Chondrocyte (in vitro differentiated cells): ENCODE measurements at places on chromosomes 16 and 17. TPM values are rescaled to one million over a fixed set of nuclear protein-coding genes. Genes with fewer than 3 reads are reported as not detected.
A peak's percentile ranks its signal among the peaks of the same experiment; 100 is the strongest.

Gene KRT33A
- total RNA-seq: not detected in 3 replicates

Gene ABCC3
- 1.9 to 16.0 TPM (median 2.8 TPM) in 3 replicates for total RNA-seq

Gene BRD7
- total RNA-seq: 47.6 to 59.4 TPM (median 52.7 TPM) in 3 replicates

DNA sequence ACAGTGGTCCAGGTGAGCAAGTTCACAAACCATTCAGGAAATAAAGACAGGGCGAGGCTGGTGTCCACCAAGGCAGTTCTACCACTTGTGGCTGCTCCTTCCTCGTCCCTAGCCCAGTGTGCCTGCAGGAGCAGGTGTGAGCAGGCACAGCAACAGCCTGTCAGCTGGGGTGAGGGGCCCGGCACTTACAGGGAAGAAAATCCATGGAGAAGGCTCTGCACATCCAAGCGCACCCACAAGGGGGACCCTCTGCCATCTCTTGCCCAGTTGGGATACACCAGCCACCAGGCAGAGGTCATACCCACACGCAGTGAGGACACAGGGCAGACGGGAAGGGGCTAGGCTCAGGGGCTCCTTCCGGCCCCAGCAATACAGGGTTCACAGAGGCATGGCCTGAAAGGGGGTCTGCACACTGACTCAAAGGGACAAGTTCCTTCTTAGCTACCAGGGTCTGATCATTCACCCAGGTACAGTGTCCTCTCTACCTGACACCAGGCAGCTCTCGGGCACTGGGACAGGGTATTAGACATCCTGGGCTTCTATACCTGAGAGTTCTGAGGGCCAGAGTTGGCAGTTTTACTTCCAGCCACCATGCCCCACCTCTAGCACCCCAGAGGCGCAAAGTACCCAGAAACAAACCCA is 27.0 kb downstream of the CDIP1 start:
- no peaks in the 10 kb centered on the region for H3K27me3 ChIP-seq
- H3K4me3 ChIP-seq: no peak overlapping the region
- peaks cover 11% of the 10 kb centered on the region for H3K4me1 ChIP-seq
- DNase-seq: no peak
- peak overlapping the region; percentile 8 for H3K27ac ChIP-seq
- peaks cover 20% of the 10 kb centered on the region for H3K36me3 ChIP-seq

- H3K36me3 ChIP-seq: no peaks in the 10 kb centered on the region
- no peak for DNase-seq
- H3K27me3 ChIP-seq: no peaks in the 10 kb centered on the region
- peaks cover 31% of the 10 kb centered on the region for H3K4me1 ChIP-seq
- H3K27ac ChIP-seq: no peak overlapping the region
Measured at GRCh38 chr16:48246066-48246465, 1.3 kb downstream of the ABCC11 start.

DNA sequence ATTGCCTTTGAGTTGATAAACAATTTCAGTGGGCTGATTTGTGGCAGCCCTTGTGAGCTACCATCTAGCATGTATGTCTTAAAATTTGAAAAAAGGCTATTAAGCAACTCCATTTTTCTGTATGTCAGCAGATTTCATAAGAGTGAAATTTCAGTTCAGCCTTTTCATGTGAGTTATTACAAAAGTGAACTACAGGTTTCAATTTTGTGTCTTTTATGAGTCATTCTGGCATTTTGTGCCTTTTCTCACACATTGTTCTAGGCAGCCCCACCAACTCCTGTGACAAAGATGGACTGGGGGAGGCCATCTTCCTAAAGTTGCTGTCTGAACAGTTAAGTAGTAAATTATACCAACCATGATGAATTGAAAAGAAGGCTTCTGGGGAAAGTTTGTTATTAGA is 52.1 kb downstream of the USP10 start:
- H3K4me1 ChIP-seq: peaks cover 28% of the 10 kb centered on the region
- peak overlapping the region; percentile 47 for H3K27ac ChIP-seq
- peaks cover 3% of the 10 kb centered on the region for H3K36me3 ChIP-seq
- H3K4me3 ChIP-seq: no peak overlapping the region
- DNase-seq: no peak

GRCh38 chr17:7029659-7030058 is 6.2 kb upstream of the SLC16A13 start:
- DNase-seq: no peak
- H3K4me3 ChIP-seq: no peak overlapping the region
- H3K4me1 ChIP-seq: no peaks in the 10 kb centered on the region
- H3K27me3 ChIP-seq: no peaks in the 10 kb centered on the region

DNA sequence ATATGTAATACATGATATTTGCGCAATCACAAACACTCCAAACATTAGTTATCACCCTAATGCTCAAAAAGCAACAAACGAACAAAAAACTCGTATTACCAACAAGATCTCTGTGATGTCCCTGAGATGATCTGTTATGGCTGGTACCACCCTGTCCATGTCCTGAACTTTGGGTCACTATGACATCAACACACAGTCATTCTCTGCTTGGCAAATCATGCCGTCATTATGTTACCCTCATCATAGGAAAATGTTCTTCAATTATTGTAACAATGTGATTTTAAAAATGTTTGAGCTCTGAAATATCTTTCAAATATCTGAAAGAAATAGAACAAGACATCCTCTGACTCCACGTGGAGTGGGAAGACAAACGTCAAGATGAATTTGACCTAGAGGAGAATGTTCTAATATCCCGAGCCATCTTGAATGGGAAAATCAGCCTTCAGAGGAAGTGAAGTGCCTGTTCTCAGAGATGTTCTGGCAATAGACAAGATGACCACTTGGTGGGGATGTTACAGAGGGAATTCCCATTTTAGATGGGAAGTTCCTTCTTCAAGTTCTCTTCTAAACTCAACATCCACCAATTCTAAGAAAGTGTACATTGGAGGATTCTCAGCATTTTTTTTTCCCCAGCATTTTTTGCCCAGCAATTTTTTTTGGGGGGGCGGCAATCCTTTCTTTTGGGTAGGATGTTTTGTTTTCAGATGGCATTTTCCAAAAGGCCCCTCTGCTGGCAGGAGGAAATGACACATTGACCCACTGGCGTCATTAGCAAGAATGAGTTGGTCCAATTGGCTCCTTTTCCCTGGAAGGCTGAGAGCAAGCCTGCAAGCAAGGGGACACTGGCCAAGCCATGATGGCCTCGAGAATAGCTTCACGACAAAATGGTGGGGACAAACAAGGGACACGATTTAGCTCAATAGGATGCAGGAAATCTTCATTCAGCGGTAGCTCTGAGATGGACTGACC is 3.7 kb upstream of the HSD17B2 start:
- H3K4me3 ChIP-seq: no peak overlapping the region
- H3K4me1 ChIP-seq: no peaks in the 10 kb centered on the region
- H3K27me3 ChIP-seq: peaks cover 16% of the 10 kb centered on the region
- no peak for DNase-seq
- no peak overlapping the region for H3K27ac ChIP-seq

DNA sequence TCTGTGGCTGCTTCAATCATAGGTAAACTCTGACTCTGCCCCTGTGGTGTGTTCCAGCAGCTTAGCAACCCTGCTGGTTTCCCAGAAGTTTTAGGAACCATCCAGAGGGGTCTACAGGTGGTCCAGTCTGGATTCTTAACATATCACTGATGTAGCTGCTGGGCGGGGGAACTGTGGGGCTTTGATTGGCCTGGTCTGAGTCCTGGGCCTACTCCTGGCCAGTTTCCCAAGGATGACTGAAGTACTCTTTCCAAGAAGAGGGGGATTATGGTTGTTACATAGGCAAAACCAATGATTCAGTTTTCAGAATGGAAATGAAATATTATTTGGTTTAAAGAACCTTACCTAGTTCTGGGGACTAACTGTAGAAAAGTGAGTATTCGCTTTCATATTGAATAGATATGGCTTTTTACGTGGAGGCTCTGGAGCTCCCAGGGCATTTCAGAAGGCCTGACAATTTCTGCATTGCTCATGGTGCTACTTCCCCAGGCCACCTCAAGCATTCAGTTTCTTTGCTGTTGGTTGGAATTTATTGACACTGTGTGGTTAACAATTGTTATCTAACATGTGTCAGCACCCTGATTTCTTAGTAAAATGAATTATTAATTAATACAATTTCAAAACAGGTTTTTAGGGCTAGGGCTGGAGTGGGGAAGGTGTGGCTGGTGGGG is 38.4 kb downstream of the EPN2 start:
- H3K27ac ChIP-seq: peak overlapping the region; percentile 27
- no peaks in the 10 kb centered on the region for H3K27me3 ChIP-seq
- peaks cover 49% of the 10 kb centered on the region for H3K4me1 ChIP-seq
- peaks cover 4% of the 10 kb centered on the region for H3K36me3 ChIP-seq
- no peak for DNase-seq
- H3K4me3 ChIP-seq: no peak overlapping the region
